Renal cortex interstitium (tissue), 15 donors: ENCODE measurements at places on chromosomes 6 and 20.

DNA sequence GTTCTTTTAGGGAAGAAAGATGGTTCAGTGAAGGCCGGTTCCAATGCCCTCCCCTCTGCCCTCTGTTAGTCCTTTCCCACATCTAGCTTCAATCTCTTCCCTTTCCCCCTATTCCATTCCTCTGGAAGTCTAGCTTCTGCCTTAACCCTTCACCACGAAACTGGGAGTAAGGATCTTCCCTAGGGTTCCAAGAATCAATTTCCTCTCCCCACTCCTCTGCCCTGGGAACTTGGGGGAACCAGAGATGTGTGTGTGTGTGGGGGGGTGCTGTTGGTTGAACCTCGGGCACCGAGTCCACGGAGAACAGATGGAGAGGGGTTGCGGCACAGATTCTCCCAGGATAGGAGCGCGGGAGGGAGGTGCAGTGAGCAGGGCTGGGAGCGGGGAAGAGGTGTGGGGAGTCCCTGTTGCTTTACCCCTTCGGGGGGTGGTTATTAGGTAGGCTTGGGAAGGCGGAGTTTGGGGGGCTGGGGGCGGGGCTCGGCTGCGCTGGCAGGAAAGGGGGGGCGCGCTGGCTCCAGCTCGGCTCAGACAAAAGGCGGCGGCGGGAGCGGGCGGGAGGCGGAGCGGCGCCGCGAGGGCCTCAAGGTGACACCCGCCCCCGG lies at the start of gene TMEM151B:
Gene TMEM151B, plus strand, starts transcription at position 530 of the 605 bp plus-strand sequence. CDS start 293 bp downstream, outside the sequence.
- DNase-seq: no peak

DNA sequence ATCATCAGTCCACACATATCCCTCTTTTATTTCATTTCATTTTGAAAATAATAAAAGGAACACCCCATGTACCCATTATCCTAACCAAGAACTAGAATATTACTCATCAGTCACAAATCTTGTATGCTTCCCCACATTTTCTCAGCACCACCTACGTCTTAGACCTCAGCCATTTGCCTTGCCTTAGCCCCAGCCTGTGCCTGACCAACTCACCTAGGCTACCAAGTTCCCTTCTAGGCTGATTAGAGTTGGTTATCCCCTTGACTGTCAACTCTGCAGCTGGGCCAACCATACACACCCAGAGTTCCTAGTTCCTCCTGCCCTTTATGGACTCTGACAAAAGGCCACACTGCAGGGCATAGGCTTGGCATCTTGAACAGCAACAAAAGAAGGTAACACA lies 33.4 kb upstream of the IPCEF1 start:
- DNase-seq: no peak

GRCh38 chr20:51512645-51513044 lies 29.9 kb downstream of the NFATC2 start:
- no peak for DNase-seq

DNA sequence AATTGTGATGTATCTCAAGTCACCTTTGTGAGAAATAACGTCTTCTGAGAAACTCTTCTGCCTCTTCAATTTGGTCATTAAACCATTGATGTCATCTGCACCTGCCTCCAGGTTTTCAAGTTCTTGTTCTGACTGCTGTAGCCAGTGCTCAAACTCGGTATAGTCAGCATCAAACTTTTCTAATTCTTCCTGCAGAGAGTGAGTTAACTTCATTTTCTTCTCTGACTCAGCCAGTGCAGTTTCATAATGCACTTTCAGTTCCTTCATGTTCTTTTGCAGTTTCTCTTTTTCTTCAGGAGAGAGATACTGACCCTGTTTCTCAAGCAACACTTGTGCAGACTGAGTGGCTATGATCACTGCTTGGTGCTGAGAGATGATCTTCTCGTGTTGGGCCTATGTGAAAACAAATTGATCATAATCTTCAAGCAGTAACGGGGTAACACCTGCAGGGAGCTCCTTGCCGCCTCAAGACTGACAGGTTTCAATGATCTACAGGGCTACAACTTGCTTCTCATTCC lies 48.8 kb downstream of the DST start:
- no peak for DNase-seq

DNA sequence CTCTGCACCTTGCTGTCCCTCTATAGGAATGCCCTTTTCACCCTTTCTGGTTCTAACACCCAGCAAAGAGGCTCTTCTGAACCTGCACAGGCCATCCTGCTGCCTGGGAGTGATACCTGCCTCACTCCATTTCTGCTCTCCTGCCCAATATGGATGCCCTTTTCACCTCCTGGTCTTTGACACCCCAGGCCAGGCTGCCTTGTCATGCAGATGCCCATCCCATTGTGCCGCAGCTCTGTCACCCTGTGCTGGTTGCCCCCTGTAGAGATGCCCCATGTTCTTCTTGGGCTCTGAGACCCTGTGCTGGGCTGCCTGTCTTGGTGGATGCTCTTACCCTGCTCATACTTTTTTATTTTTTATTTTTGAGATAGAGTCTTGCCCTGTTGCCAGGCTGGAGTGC lies 95.3 kb downstream of the CDKAL1 start:
- DNase-seq: no peak

GRCh38 chr20:40600441-40601219 lies 88.4 kb downstream of the MAFB start:
- DNase-seq: no peak

GRCh38 chr20:48191200-48191599 lies 405.9 kb upstream of the SULF2 start:
- no peak for DNase-seq

- DNase-seq: no peak
Observed at GRCh38 chr6:148738946-148739821, 7.6 kb upstream of the UST start.
